T47D (cell line): ENCODE measurements at places on chromosomes 5 and 9.

DNA sequence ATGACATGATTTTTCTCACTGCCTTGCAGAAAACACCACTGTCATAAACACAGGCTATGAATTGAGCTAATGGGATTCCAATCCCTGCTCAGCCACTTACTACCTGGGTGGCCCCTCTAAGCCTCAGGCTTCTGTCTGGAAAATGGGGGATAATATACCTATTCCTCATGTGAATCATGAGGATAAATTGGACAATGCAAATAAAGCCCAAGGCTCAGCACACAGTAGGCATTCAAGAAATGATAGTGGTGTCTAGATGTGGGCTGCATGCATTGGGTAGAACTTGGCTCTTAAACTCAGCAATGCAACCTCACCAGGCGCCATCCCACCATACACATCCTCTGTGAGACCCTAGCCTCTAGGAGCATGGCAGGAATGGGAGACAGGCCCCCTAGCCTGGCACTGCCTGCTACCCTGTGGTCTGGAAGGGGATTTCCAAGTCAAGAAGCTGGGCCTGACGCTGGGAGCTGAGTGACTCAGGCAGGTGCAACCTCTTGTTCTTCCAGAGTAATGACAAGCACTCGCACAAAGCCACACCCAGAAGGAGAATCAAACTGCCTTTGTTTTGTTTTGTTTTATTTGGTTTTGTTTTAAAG, 2.3 kb upstream of the TNIP1 start:
- no peak for DNase-seq

DNA sequence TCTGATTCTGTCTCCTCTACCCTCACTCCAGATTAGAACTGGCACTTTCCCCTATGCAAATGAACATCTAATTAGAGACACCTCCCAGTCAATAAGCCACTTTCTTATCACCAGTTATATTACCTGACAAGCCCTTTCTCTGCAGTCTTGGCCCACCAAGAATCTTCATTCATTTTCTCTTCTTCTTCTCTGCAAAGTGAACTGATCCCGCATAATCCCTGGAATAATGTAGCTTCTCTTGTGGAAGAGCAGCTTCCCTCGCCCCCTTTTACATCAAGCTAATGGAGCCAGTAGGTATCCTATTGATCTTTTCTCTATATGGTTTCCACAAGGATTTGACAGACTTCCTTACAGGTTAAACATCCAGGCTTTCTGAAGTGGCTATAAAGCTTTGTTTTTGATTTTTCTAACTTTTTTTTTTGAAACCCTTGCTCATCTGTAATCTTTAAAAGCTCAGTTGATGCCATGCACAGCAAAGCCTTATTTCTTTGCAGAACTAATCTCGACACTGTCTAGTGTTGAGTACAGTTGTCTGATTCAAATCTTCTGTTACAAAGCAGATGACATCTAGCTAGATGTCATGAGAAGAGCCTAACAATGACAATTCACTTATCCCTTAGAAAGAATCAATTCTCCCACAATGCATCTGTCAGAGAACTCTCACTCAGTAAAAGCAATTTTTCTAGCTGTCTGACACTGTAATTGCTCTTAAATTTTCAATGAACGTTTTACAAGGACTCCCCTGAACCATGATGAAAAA, 281.4 kb downstream of the ISL1 start:
- DNase-seq: no peak

DNA sequence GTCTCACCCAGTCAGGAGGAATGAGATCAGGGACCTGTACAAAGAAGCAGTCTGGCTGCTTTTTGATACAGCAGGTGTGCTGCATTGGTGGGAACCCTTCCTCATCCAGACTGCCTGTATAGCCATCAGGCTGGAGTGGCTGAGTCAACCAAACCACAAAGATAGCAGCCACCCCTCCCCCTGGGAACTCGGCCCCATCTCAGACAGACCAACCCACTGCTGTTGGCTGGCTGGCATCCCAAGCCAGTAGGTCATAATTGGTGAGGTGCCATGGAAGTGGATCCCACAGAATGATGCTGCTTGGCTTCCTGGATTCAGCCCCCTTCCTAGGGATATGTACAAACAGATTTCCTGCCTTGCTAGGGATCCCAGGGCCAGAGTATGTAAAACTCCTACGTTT, 60.9 kb downstream of the YTHDC2 start:
- DNase-seq: no peak

GRCh38 chr9:125494653-125494915, 212.4 kb downstream of the MAPKAP1 start:
- no peak for DNase-seq

DNA sequence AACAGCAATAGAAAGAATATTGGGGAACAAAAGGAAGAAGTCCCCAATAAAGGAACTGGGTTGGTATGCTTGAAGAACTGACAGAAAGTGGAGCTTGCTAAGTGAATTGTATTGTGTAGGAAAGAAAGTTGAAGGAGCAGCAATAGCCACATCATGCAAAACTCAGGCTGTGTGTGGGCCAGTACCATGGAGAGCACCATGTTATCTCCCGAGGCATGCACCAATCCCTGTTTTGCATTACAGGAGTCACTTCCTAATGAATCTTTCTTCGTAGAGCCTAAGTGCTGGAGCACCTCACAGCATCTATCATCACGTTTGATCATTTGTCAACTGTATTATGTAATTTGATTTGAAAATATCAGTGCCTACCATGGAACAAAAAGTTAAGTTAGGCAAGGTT, 137.7 kb upstream of the NMUR2 start:
- peak; percentile 66 for DNase-seq

GRCh38 chr5:73954381-73954780, 328.4 kb downstream of the ARHGEF28 start:
- no peak for DNase-seq

GRCh38 chr5:128773378-128773777, 191.9 kb upstream of the SLC27A6 start:
- no peak for DNase-seq

GRCh38 chr9:120855827-120856670, 13.3 kb upstream of the PSMD5 start:
- DNase-seq: no peak

GRCh38 chr9:97527626-97528528, 26.4 kb downstream of the TMOD1 start:
- DNase-seq: no peak

DNA sequence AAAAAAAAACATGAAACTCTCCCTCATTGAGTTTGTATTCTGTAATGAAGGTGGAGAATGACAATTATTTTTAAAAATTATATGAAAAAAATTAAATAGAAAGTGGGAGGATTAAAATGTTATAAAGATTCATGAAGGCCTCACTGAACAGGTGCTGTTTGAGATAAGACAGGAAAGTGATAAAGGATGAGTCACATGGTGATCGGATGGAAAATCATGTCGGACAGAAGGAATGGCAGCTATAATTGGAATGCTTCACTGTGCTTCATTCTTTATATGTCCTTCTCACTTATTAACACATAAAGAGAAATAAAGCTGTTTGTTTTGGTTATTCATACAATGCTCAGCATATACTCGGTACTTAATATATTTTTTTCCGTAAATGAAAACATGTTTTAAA, 464.5 kb upstream of the RGMB start:
- no peak for DNase-seq

GRCh38 chr5:73152411-73153388, 20.3 kb upstream of the TMEM174 start:
- DNase-seq: peak; percentile 69

DNA sequence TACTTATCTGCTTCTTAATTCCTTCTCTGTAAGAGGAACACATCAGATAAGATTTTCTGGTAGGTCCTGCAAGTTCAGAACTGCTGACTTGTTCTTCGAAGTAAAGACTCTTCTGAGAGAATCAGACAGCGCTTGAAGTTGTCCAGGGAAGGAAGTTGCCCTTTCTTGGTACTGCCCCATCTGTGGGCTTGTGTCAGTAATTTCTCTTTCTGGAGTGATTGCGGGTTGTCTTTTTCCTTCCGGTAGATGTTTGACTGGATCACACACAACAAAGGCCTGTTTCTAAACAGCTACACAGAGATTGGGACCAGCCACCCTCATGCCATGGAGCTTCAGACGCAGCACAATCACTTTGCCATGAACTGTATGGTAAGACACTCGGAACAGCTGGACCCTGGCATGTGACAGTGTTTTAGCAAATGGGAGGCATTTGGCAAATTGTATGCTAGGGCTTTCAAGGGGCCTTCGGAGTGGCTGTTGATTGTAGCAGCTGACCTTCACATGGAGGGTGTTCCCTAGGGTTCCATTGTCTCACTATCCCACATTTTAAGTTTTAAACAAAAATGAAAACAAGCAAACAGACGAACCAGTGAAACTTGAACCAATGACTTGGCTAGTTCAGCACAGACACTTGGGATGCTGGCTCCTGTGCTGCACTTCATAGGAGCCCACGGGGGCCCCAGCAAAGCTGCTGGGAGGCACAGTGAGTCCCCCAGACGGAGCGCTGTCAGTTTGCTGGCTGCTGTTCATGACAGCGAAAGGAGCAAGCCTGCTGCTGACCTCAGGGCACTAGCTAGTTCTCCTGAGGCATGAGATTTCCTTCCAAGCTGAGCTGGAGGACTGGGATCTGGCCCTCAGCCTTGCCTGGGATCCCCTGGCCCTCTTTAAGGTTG, 149.9 kb downstream of the TRIO start:
- DNase-seq: no peak

DNA sequence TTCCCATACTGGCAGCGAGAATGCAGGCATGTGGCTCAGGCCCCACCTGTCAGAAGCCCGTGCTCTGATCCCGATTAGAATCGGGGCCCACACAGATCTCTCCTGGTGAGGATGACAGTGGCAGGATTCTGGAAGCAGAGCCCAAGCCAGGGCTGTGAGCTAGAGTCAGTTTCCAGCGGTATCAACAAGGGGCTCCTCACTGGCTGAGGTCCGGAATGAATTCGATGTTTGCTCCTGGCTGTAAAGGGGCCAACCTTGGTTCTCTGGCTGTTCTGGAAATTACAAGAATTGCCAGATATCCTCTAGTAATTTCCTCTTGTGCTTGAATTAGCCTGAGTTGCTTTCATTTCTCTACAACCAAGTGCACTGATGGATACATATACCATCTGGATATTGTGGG, 129.1 kb upstream of the SPRY4 start:
- DNase-seq: no peak

- DNase-seq: no peak
Measured at GRCh38 chr9:20599195-20599594, 23.1 kb downstream of the MLLT3 start.

GRCh38 chr5:26492906-26493459, 545.4 kb downstream of the CDH9 start:
- DNase-seq: no peak

GRCh38 chr9:4515958-4516375, 25.7 kb downstream of the SLC1A1 start:
- no peak for DNase-seq

GRCh38 chr9:115412656-115413055, 294.7 kb upstream of the TNC start:
- no peak for DNase-seq

DNA sequence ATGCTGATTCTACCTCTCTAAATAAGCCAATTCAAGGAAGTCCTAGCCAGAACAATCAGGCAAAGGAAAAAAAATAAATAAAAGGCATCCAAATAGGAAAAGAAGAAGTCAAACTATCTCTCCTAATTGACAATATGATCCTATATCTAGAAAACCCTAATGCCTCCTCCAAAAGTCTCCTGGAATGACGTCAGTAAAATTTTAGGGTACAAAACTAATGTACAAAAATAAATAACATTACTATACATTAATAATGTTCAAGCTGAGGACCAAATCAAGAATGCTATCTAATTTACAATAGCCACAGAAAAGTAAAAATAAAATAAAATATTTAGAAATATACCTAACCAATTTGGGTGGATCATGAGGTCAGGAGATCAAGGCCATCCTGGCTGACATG, 33.8 kb upstream of the C6 start:
- no peak for DNase-seq

DNA sequence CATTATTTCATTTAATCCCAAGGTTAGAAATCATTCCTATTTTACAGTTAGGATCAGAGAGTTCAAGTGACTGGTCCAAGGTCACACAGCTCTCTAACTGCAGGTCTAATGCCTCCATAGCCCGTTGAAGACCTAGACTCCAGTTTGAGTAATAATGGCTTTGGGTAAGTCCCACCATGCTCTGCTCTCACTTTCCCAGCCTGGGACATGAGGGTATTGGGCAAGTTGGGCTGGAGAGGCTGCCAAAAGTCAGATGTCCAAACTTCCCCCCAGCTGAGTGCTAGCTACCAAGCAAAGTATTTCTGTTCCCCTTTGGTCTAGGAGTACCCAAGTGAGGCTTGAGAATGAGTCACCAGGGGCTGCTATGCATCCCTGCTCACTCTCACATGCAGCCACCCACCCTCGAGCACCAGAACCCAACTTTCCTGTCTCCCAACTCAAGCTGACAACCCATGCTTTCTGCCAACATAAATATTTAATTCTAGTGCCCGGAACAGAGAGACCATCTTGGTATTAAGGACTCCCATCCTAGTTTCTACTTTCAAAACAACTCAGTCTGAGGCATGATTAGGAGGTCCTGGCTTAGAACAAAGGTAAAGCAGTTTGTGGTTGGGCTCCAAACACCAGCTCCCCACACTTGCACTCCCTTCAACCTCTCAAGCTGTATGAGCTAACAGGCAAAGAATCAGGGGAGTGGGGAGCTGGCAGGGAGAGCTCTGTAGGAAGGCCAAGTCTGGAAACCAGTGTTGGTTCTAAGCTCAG, 236.5 kb upstream of the TRIM32 start:
- peak; percentile 83 for DNase-seq

- DNase-seq: no peak
Measured at GRCh38 chr9:118236625-118237024, 532.4 kb downstream of the TLR4 start.

GRCh38 chr9:127796225-127796813, 6.4 kb upstream of the FPGS start:
- DNase-seq: peak; percentile 47

DNA sequence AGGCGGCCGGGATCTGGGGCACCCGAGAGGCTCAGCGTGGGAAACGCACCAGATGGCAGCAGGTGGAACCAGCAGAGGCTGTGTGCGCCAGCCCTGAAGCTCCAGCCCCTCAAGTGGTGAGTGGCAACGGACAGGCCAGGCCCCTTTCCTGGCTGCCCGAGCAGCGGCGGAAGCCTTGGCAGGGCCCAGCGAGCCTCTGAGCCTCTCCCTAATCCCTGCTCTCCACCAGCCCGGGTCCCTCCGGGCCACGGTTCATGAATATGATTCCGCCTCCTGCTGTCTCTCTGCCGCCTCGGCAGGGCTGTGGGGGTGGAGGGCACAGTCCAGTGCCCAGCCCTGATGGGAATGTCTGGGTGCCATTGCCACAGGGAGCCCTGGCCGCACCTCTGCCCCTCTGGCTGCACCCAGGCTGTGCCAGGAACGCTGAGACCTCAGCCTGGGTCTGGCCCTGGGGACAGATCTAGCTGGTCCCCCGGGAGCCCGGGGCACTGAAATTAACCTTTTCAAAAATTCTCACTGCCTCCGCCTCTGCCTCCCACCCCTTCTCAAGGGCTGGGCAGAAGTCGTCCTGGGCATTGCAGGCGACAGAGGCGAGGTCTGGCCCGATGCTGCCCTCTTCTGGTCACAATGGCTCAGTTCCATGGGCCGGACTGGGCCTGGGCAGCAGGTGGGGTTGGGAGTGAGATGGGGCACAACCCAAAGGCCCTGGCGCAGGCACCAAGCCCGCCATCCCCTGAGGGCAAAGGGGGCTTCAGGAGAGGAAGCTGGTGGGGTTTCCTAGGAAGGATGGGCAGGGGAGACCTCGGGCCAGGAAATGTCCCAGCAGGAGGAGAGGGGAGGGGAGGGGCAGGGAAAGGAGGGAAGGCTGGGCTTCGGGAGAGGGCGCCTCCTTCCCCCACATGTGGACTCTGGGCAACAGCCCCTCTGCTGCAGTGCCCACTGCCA, 20.3 kb downstream of the CCDC187 start:
- peak; percentile 96 for DNase-seq
